ENCODE measurements at places on chromosomes 13 and 19.

GRCh38 chr13:106118996-106119395 lies 416.5 kb downstream of the EFNB2 start:
- DNase-seq = no peak

- no peak for DNase-seq
Observed at GRCh38 chr13:82681535-82681934, 1200.7 kb downstream of the SLITRK1 start.

DNA sequence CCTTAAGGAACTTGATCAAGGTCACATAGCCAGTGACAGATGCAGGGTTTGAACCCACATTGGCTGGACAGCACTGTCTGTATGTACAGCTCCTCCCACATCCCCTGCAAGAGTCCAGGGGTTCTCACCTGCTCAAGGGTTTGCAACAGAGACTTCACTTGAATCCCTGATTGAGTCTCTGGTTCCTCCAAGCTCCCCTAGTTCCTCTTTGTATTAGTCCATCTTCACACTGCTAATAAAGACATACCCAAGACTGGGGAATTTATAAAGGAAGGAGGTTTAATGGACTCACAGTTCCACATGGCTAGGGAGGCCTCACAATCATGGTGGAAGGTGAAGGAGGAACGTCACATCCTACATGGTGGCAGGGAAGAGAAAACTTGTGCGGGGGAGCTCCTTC lies 72.8 kb upstream of the CLDN10 start:
- DNase-seq = no peak

DNA sequence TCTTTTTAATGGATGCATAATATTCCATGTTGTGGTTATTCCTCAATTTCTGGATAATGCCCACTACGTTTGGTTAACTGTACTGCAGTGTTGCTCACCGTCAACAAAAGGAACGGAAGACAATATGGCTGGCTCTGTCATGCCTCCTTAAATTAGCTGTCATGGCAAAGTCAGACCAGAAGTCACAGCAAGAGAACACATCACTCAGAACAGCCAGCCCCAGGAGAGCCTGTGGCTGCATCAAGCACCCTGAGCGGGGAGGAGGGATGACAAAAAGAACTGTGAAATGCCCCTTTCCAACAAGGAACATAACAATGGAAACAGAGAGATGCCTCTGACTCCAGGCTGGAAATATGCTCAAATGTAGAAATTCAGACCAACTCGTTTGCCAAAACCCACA lies 366.0 kb upstream of the ZNF507 start:
- no peak for DNase-seq

DNA sequence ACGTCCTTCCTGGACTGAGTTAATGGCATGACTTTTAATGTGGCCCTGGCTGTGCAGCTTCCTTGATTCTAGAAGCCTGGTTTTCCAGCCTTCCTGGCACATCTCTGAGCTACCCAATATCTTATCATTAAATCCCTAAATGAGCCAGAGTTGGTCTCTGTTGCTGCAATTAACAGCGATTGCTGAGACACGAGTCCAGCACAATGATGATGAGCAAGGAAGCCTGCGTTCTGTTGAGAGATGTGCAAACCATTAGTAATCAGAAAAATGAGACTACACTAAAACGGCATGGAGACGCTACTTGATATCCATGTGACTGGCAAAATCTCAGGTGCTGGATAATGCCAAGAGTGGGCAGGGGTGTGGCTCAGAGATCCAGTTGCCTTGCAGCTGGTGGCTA lies 26.2 kb downstream of the GPR42 start:
- DNase-seq = no peak

DNA sequence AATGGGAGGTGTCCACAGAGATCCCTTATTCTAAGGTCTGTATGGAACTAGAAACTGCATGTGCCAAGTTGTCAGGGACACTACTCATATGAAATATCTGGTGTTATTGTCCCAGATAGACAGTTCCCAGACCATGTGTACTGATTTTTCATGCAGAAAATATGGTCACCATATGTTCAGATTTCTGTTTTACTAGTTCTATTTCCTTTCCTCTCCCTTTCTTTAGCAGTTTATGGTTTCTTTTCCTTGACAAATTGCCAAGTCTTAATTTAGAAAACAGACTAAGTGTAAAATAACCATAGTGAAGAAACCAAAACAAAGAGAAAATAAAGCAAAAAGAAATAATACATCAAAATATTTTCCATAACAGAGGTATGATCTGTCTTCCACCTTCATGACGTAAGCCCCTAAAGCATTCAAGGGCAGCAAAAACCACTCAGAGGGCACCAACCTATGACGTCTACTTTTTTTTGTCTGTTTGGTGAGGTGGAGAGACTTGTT lies 248.5 kb downstream of the KCTD12 start:
- DNase-seq = no peak

- no peak for DNase-seq
Observed at GRCh38 chr19:7470540-7471305, 18.1 kb downstream of the PEX11G start.

- no peak for DNase-seq
Observed at GRCh38 chr13:19183676-19184075, 2.1 kb upstream of the TUBA3C start.

DNA sequence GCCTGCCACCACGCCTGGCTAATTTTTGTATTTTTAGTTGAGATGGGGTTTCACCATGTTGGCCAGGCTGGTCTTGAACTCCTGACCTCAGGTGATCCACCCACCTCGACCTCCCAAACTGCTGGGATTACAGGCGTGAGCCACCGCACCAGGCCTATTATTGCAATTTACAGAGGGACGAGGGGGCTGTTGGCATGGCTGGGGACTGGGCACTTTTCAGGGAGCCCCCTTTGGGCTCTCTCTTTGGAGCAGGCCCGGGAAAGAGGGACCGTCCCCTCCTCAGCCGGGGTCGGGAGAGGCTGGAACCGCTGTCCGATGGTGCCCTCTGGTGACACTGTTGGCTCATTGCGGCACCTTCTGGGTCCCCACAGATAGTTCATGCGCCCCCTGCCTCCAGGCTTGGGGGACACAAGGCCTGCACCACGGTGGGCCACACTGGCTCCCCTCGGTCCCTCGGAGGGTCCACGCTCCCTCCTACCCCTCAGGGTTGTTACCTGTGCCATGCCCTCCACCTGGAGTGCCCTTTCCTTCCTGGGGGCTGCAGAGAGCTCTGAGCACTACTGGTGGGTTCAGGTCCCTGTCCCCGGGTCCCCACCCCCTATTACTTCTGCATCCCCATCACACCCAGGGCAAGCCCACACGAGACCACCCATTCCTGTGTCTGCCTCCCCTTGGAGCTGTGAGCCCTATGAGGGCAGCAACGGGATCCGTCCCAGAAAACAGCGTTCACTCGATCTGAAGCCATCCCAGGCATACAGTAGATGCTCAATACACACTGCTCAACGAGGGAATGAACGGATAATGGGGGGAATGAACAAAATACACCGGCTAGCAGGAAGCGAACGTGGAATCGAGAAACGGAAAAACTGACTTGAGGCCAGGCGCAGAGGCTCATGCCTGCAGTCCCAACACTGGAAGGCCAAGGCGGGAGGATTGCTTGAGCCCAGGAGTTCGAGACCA lies 12.5 kb downstream of the FEM1A start:
- peak; percentile 47 for DNase-seq

DNA sequence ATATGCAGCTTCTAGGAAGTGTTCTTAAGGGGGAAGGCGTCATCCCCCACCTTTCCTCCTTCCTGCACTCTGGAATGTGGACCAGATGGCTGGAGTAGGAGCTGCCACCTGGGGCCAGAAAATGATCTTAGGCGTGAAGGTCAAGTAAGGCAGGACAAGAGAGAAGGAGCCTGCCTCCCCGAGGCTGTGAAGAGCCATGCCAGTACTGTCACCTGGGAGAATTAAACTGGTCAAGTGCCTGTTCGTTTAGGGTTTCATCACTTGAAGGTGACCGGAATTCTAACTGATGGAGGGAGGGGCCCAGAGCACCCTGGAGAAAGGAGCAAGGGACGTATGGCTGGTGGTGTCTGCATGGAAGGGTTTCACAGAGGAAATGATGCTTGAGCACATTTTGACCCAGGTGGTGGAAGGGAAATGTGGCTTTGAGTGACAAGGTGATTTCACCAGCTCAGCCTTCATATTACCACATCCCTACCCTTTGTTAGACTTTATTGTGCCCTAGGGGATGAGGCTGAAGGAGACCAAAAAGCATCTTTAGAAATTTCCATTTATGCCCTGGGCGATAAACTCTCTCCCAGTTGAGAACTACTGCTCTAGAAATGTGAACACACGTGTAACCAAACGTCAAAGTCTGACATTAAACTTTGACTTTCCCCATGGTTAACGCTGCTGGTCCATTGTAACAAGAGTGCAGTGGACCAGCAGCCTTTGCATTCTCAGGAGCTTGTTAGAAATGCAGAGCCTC lies 37.5 kb downstream of the PPP2R1A start:
- no peak for DNase-seq

DNA sequence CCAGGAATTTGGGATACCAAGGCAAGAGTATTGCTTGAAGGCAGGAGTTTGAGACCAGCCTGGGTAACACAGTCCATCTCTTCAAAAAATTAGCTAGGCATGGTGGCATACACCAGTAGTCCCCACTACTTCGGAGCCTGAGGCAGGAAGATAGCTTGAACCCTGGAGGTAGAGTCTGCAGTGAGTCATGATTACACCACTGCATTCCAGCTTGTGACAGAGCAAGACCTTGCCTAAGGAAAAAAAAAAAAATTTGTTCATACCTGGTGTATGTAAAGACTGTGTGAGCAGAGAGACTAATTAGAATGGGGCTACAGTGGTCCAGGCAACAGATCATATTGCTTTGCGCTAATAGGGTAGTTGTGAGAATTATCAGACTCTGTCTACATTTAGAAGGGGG lies 778.3 kb upstream of the PCDH20 start:
- no peak for DNase-seq

- no peak for DNase-seq
Observed at GRCh38 chr13:80571346-80572307, 230.7 kb upstream of the SPRY2 start.

- DNase-seq = no peak
Observed at GRCh38 chr13:52003541-52003940, 7.7 kb downstream of the ATP7B start.

DNA sequence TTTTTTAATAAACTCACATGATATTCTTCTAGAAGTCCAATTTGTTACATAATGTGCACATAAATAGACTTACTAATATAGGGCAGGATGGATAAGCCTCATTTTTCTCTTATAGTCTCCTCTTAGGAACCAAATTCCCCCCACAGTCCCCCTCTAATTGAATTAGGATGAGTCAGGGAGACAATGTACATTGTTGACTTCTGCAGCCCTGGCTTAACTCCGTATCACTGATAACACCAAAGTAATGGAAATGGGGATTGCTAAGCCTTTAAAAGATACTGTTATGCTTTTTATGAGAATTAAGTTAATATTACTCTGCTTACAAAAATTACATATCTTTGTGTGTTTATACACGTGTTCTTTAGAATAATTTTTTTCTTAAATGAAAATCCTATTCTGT lies 5.1 kb upstream of the PCDH9 start:
- no peak for DNase-seq

DNA sequence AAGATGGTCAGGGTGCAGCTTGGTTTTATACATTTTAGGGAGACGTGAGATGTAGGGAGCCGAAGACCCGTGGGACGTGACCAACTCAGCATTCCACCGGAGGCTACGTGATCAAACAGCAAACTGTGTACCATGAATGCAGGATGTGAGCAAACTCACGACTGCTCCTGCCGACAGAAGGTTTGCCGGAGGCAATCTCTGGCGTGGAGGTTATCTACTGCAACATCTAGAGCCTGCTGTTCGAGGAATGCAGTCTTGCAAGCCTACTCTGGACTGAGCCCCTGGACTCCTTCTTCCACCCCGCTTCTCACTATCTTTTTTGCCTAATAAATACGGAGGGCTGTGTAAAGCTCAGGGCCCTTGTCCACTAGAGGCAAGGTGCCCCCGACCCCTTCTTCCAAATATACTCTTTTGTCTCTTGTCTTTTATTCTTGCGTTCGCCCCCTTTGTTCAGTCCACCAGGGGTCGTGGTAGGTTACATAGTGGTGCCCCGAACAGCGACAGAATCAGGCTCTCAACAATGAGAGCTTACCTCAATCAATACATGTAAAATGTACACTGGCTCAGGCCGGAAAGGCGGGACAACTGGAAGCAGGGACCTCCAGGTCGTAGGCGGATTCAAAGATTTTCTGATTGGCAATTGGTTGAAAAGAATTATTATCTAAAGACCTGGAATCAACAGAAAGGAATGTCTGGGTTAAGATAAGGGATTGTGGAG lies 8.9 kb upstream of the OR1I1 start:
- DNase-seq = no peak

DNA sequence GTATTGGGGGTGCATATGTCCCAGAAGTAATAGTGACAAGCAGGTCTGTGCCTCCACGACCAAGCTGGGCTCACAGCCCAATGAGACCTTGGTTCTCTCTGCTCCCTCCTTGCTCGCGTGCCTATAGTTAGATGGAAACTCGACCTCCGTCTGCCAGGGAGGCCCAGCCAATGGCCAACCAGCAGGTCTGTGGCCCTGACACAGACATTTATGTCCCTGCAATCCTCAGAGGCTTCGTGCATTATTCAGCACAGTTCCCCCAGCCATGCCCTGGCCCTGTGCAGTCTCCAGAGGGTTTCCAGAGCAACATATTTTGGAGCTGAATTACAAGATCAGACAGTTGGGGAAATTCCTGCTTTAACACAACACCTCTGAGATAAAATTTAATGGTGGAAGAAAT lies 105.1 kb downstream of the UQCRFS1 start:
- no peak for DNase-seq

- DNase-seq = no peak
Observed at GRCh38 chr19:33194886-33195644, 935 bp downstream of the LRP3 start.

DNA sequence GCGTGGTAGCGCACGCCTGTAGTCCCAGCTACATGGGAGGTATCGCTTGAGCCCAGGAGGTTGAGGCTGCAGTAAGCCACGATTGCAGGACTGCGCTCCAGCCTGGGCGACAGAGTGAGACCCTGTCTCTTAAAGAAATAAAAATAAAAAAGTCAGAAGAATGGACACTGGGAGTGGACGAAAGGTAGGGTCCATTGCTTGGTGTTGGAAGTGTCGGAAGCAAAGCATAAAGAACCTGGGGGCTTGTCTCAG lies 392 bp upstream of the ARHGAP33 start:
- DNase-seq = no peak

- DNase-seq = peak; percentile 54
Observed at GRCh38 chr13:106561551-106562170, 6.3 kb downstream of the ARGLU1 start.

DNA sequence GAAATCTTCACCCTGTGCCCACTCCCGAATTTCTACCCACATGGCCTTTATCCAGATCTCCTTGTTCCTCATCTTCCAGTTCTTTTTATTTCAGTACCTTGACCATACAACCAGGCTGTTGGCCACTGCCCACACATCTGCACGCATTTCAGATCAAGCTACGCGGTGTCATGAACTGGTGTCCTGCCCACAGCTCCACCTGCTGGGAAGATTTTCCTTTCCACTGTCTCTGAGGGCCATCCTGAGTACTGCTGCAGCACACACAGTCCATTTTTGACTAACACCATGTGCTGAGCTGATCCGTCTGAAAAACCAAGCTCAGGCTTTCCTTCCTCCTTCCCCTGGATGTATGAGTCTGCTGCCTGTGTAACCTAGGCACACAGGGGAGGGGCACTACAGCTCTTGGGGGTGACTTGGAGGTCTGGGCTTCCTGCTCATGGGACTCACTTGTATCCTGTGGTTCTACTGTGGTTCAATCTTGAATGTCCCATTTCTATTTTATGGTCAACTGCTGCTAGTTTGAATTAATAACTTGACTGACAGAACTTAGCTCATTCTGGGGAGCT lies 71.9 kb downstream of the WASF3 start:
- DNase-seq = no peak
